ENCODE measurements at places on chromosomes 12 and 14.

DNA sequence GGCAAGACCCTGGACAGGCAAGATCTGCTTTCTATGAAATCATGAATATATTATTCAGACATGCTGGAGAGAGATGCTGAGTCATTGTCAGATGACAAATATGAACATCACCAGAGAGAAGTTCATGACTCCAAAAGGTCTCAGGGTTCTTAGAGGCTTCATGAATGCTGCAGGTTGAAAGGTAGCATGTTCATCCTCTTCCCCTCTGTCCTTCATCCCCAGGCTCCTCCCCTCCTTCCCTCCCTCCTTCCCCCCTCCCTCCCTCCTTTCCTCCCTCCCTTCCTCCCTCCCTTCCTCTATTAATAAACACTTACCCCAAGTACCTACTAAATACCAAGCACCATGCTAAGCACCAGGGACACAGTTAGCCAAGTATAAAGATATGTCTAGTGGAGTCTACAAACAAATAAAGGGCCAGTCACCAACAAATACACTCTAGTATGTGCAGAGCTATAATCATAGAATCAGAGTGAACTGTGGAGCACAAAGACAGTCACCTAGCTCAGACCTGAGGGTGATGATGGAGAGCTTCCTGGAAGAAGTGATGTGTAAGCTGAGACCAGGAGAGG, 46.2 kb downstream of the RPH3A start:
- no peak overlapping the region for H3K27ac ChIP-seq
- no peak for DNase-seq
- no peak overlapping the region for H3K4me3 ChIP-seq
- H3K4me1 ChIP-seq: peaks cover 2% of the 10 kb centered on the region
- H3K36me3 ChIP-seq: no peaks in the 10 kb centered on the region

- no peak overlapping the region for H3K4me3 ChIP-seq
- peaks cover 32% of the 10 kb centered on the region for H3K4me1 ChIP-seq
- no peaks in the 10 kb centered on the region for H3K27me3 ChIP-seq
- DNase-seq: no peak
- H3K36me3 ChIP-seq: peaks cover 6% of the 10 kb centered on the region
These were observed 13.9 kb downstream of the BTBD7 start for GRCh38 chr14:93318927-93319326.

DNA sequence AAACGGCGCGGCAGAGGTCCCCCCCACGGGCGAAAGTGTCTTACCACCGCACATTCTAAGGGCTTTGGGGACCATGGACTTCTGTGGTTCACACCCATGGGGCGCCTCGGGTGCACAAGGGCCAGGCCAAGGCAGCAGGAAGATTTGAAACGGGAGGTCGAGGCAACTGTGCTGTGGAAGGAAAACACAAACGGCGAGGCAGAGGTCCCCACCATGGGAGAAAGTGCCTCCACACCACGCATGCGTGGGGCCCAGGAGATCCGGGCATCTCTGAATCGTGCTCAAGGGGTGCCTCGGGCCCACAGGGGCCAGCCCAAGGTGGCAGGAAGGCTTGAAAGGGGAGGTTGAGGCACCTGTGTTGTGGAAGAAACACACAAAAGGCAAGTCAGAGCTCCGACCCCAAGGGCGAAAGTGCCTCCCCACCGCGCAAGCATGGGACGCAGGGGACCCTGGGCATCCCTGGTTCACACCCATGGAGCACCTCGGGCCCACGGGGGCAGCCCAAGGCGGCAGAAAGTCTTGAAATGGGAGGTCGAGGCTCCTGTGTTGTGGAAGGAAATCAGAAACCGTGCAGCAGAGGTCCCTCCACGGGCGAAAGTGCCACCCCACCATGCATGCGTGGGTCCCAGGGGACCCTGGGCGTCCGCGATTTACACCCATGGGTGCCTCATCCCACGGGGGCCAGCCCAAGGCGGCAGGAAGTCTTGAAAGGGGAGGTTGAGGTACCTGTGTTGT, 371.0 kb downstream of the ALG10 start:
- H3K27me3 ChIP-seq: peaks cover 3% of the 10 kb centered on the region
- no peaks in the 10 kb centered on the region for H3K36me3 ChIP-seq
- no peaks in the 10 kb centered on the region for H3K4me1 ChIP-seq
- DNase-seq: peak; percentile 1
- H3K27ac ChIP-seq: no peak overlapping the region

DNA sequence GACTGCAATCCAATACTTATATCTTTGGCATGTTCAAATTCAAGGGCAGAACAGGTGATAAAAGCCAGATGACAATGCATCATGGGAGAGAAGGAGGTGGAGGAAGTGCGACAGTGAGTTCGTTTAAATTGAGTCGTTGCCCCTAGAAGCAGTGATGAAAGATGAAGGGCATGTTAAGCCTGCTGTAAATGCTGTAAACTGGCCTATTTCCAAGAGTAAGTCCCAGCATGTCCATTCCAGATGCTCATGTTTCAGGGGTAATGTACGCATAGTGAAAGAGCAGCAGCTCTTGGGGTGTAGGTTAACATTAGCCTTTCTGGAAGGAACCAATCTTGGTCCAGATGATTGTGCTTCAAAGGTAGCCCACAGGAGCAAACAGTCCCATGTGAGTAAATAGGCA, 97.1 kb downstream of the C2CD5 start:
- peaks cover 3% of the 10 kb centered on the region for H3K36me3 ChIP-seq
- DNase-seq: no peak
- peaks cover 2% of the 10 kb centered on the region for H3K4me1 ChIP-seq

- no peak for DNase-seq
- no peak overlapping the region for H3K4me3 ChIP-seq
- H3K4me1 ChIP-seq: peaks cover 26% of the 10 kb centered on the region
- H3K27ac ChIP-seq: peak overlapping the region; percentile 24
- no peaks in the 10 kb centered on the region for H3K27me3 ChIP-seq
- H3K36me3 ChIP-seq: peaks cover 21% of the 10 kb centered on the region
These were observed 12.5 kb downstream of the SGPP1 start for GRCh38 chr14:63715360-63715759.
